Stimulated activated naive CD8-positive, alpha-beta T cell treated with anti-CD3 and anti-CD28 coated beads, Interleukin-15, Interleukin-2, amounts not matched to agents 100 U/mL and 50 U/mL, for 24 hours (primary cell): ENCODE measurements at places on chromosomes 1 and 21.

- no peak for DNase-seq
Observed at GRCh38 chr1:161265305-161265704, 6.8 kb downstream of the PCP4L1 start.

- no peak for DNase-seq
Observed at GRCh38 chr1:206937425-206937824, 8.8 kb downstream of the PIGR start.

DNA sequence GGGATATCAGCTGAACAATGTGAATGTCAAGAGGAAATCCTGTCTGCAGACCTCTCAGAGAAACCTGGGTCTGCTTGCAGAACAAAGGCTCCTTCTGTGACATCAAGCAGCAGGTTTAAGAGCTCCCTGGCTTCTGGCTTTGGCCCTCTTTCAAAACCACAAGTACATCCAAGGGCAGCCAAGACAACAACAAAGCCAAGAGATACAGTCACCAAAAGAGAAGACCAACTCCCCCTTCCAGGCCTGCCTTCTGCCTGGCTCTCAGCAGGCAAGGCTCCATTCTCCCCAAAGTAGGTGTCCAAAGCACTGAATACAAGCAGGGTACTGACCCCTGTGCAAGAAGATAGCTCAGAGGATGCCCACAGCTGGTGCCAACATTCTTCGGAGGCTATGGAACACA, 11.5 kb downstream of the BCAR3 start:
- DNase-seq, result no peak

GRCh38 chr1:89382479-89382878, 18.6 kb downstream of the GBP6 start:
- DNase-seq, result no peak

DNA sequence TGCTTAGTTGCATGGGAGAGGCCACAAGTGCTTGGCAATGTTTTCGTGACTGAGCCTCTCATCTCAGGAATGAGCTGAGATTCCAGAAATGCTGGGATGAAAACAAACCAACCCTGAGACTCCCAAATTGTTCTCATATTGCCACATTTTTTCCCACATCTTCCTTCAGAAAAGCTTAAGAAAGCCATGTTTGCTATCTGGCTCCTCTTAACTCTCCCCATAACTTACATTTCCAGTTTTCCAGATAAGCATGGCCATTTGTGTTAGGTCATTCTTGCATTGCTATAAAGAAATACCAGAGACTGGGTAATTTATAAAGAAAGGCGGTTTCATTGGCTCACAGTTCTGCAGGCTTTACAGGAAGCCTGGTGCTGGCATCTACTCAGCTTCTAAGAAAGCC, 17.2 kb downstream of the DSCAM start:
- DNase-seq, result no peak

GRCh38 chr21:37771181-37771580, 145.1 kb downstream of the KCNJ6 start:
- DNase-seq, result no peak

DNA sequence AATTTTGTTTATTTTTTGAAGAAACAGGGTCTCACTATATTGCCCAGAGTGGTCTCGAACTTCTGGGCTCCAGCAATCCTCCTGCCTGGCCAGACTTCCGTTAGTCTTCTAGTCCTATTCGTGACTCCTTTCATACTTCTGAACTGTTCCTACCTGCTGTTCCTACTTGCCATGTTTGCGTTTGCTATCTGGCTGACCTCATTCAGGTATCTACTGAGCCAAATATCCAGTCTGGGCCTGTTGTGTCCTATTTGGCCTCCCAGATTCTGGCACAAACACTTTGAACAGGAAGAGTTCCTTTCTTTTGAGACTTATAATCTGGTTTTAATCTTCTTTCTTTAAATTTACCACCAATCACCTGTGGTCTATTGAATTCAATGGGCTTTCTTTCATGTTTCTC, 6.9 kb upstream of the NR1I3 start:
- DNase-seq, result no peak

DNA sequence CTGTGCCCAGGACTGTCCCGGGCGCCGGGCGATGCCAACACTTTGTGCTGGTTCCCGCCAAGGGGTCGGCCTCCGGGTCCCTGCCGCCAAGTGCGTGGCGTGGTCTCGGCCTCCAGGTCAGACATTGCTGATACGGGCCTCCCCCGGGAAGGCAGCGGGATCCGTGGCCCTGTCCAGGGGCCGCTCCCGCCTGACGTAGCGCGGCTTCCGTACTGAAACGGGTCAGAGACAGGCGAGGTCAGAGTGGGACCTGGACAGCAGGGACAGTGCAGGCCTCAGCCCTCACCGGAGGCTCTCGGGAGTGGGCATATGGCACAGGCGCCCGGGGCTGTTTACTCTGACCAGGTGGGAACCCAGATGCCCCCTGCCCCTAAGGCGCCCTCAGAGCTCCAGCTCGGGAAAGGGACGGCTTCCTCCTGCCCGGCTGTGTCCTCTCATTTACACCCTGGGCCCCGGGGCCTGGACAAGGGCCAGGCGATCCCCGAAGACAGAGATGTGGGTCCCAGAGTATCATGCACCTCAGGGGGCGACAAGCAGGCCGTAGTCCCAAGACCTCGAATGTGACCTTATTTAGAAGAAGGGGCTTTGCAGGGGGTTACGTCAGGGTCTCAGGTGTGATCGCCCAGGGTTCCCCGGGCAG, 8.8 kb upstream of the RNF223 start:
- DNase-seq, result peak; percentile 2

- no peak for DNase-seq
Observed at GRCh38 chr1:117675907-117676430, 70.1 kb downstream of the TENT5C start.

GRCh38 chr21:44845418-44846223, 27.8 kb upstream of the SUMO3 start:
- peak; percentile 78 for DNase-seq

DNA sequence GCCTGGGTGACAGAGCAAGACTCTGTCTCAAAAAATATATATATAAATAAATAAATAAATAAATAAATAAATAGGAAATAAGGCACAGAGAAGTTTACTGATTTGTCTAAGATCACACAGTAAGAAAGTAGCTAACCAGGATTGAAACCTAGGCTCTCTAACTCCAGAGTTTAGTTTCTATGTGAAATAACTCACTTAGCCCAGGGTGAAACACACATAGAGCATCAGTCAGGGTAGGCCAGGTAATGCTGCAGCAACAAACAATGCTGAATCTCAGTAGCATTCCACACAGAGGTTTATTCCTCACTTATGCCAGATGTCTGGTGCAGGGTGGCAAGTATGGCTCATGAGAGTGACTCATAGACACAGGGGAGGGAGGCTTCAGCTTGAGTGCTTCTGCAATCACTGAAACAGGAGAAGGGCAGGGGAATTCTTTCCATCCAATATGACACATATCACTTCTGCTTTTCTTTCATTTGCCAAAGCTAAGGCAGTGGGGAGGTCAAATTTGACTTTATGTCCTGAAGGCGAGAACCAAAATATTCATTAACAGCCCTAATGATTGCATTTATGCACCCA, 37.1 kb upstream of the KANK4 start:
- no peak for DNase-seq

DNA sequence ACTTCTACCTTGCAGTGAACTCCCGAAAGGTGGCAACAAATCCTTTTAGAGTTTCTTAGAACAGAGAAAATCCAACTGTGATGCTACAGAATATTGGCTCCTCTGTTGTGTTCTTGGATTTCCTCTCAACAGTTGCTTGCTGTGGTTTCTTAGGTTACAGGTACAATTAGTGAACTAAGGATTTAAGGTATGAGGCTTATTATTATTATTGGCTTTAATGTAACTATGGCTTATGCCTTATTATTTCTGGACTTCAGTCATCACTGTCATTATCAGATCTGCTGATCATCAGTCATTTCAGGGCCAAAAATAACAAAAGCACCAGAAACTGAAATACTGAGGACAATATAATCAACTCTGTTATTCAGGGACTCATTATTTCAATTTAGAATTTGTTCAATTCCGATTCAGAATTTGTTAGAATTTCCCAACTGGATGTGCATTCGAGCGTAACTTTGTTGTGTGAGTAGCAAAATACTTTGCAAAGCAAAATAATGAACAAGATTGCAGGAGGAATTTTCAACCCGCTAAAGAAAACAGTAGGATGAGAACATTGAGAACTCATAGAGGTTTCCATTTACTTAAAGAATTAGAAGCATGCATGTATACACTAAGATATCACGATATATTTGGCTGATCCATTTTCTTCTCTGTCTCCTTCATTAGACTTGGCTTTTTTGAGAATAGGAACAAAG, 65.5 kb upstream of the AK4 start:
- DNase-seq, result no peak

- DNase-seq, result no peak
Observed at GRCh38 chr1:75308365-75308764, 174.2 kb downstream of the LHX8 start.

DNA sequence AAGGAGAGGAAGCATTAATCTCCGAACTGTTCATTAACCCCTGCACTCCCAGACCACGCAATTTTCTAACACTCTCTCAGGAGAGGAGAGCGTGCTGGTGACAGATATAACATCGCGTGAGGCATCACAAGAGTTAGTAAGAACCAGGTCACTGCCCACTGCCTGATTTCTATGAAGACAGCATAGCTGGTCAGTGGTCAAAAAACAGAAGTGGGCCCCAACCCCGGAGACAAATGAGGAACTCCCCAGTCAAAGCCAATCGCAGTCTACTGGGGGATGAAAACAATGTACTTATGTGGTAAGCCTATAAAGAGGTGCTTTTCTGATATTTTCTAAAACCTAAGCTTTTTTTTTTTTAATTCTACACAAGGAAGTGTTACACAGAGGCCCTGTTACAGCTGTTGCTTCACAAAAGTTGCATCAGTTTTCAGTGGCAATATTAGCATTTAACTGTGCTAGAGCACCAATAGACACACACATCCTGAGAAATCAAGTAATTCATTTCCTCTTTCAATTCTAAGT, 231.8 kb upstream of the IRF2BP2 start:
- DNase-seq, result no peak

- DNase-seq, result no peak
Observed at GRCh38 chr21:27804515-27804914, 837.6 kb upstream of the ADAMTS5 start.

DNA sequence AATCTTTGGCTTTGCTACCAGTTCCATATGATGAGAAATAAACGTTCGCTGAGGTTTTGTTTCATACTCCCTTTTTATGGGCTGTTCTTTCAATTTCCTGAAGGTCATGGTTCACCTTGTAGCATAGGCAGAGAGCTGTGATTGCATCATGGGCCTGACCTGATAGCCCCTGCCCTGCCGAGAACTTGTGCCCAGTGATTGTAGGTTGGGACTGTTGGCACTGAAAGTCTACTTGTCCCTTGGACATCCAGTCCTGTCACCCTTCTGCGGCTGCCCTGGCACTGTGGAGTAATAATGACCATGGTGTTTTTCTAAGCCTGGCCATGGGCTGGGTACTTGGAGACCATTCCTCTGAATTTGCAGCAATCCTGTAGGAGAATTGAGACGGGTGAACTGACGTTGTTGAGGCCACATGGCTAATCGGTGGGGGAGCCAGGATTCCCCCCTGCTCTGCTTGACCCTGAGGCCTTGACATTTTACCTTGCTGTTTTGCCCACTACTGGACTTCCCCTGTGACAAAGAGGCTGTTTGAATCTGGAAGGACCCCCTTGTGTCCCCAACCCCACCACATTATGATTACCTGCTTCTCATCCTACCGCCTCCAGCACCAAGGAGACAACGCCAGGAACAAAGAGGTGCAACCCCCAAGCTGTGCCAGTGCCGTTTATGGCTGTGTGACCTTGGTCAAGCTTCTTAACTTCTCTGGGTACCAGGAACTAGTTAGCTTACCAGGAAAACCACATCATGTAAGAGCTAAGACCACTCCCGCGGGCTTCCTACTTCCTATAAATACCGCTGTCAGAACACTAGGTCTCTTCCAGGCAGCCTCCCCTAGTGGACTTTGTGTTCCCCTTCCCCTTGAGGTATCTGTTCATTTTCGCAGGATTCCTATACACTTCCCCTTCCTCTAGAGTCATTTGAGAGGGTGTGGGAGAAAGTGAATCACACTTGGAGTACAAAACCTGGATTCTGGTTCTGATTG, 23.4 kb downstream of the SESN2 start:
- no peak for DNase-seq

DNA sequence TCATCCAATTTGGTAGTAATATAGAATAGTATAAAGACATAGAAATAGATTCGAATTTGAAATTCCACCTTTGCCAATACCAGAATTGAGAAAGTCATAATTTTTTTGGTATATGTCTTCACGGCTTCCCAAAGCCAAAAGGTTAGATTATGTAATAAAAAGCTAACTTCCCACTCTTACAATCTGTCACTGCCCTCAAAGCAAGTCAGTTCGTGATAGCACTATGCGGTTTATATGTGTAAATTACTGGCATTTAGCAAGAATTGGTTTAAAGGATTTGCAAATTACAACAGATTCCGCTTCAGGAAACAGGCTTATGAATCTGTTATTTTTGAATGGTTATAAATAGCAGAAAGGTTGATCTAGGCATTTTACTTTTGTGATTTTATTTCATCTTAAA, 679.4 kb upstream of the ADGRL2 start:
- no peak for DNase-seq

DNA sequence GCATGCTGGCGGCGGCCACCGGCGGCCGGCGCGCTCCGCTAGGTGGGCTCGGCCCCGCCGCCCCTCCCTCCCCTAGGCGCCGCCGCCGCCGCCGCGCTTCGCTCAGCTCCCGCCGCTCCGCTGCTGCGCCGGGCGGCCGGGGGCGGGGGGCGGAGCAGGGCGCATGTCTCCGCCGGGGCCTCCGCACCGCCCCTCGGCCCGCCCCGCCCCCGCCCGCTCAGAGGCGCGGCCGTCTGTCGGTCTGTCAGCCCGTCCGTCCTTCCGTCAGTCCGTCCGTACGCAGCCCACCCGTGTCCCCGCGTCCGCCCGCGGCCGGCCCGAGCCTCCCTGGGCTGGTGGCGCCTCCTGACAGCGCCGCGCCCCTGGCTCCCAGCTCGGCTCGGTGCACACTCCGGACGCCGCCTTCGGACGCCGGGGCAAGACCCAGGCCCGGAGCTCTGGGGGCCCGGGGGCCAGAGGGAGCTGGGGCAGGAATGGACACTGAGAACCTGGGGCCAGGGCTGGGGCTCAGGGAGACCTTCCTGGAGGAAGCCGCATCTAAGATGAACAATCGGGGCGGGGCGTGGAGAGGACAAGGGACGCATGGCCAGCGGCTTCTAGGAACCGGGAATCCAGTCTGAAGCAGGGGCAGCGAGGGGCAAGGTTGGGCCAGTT, at the start of gene GPR153:
Gene GPR153, minus strand, starts transcription at position 138 of the 654 bp plus-strand sequence. CDS start 6,193 bp downstream, outside the sequence.
- peak; percentile 68 for DNase-seq

DNA sequence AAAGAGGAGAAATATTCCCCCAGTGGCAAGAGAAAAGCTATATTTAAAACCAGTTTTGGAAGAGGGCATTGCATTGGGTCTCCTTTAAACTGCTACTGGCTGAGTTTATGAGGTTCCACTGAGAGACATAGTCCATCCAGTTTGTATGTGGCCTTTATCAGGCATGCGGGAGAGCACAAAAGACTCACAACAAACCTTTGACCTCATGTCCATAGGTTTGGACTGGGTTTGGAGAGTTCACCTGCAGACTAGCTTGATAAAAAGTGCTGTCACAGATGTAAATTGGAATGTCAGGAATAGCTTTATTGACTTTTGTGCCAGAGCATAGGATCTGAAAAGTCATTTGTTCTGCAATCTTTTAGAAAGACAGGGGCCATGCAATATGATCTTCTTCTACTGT, 131.0 kb upstream of the NRIP1 start:
- DNase-seq, result no peak

GRCh38 chr1:237851210-237851845, 39.4 kb downstream of the ZP4 start:
- peak; percentile 35 for DNase-seq
